ENCODE measurements at places on chromosomes 11 and 22.
A peak's percentile ranks its signal among the peaks of the same experiment; 100 is the strongest.

- DNase-seq, result no peak
These were observed 82.5 kb downstream of the C22orf31 start for GRCh38 chr22:28978863-28979796.

GRCh38 chr11:126284829-126285228 lies 1.9 kb downstream of the TIRAP start:
- DNase-seq, result peak; percentile 62

DNA sequence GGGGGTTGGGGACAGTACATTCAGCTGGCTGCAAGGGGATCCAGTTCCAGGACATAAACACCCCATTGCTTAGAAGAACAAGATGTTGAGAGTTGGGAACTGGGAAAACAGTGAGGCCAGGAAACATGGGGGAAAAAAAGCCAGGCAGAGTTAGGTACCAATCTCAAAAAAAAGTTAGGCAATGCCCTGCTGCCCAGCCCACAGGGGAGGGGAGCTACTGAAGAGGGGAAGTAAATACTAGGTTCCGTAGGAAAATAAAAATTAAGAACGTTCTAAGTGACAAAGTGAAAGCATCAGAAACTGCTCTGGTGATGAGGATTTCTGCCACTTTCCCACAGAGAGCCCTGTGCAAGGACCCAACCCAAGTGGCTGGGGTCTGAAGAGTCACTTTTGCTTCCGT lies 12.0 kb downstream of the SPTBN2 start:
- no peak for DNase-seq

DNA sequence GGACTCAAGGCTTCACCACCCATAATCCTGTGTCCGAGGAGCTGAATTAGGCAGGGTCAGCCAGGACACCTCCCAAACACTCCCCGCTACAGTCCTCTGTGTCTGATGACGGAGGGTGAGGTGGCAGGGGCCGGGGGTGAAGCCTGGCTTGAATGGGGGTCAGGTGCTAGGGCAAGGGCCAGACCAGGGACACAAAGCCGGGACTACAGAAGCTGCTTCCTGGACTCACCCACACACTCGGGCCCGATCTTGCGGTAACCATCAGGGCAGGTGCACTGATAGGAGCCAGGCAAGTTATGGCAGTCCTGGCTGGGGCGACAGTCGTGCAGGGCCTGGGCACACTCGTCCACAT lies 2.3 kb downstream of the EFEMP2 start:
- DNase-seq, result no peak

- DNase-seq, result peak; percentile 62
These were observed 12.5 kb downstream of the L3MBTL2 start for GRCh38 chr22:41217553-41218157.

- no peak for DNase-seq
These were observed 14.1 kb downstream of the FGF19 start for GRCh38 chr11:69689484-69690319.

GRCh38 chr11:73792584-73792983 lies 4.9 kb downstream of the MRPL48 start:
- no peak for DNase-seq

DNA sequence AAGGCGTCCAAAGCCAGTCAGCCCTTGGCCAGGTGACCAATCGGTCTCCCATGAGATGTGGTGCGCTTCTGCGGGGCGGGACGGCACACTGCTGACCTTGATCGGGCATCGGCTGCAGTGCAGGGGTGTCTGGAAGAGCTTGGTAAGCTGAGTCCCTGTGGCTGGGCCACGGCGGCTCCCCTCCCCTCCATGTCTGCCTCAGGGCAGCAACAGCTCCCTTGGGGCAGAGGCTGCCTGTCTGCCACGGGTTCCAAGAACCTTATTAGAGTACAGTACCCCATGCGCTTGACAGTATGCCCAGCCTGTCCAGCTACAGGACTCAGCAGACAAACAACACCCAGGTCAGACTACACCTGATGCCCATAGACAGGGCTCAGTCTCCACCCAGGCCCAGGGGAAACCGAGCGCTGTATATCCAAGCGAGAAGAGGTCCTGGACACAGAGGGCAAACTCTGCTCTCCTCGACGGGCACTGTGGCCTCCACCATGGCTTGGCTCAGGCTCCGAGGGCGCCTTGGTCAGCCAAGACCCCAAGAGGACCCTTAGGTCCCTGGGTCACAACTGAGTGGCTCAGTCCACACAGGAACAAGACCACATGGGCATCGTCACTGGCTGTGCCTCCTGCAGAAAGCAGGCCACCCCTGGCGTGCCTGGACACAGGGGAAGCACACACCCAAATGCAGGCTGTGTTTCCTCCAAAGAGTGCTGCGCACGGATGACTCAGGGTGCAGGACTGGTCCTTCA lies 18.9 kb downstream of the TSPAN32 start:
- no peak for DNase-seq

Measured in BJ (cell line).